Naive thymus-derived CD4-positive, alpha-beta T cell (primary cell): ENCODE measurements at places on chromosomes 11 and 22.

DNA sequence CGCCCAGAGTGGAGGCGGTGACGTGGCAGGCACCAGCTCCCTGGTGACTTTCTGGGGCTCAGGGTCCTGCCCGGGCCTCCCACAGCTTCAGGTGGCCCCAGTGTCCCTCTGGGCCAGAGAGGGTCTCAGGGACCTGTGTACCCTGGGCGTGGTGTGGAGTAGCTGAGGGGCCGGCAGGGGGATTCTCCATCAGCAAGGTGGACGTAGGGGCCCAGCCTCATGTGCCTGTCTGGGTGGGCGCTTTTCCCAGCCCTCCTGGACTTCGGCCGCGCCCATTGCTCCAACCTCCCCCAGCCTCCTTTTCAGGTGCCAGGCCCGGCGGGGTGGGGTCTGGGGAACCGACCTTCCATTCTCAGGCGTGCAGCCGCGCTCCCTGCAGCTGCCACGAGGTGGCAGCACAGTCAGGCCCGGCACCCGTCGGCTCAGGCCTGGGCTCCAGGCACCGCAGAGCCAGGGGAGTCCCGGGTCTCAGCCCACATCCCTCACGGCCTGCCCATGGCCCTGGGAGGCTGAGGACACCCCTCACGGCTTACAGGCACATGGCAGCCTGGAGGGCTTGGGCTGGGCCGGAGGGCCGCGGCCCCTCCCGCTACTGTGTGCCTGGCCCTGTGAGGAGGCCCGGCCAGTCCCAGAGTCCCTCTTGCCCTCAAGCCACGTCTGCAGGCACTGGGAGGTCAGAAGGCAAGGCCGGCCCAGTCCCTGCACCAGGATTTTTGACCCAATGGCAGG is 19.9 kb upstream of the MUC5B start:
- DNase-seq: peak; percentile 58

- no peak for DNase-seq
These were observed 128.9 kb downstream of the CCDC34 start for GRCh38 chr11:27234043-27234668.

DNA sequence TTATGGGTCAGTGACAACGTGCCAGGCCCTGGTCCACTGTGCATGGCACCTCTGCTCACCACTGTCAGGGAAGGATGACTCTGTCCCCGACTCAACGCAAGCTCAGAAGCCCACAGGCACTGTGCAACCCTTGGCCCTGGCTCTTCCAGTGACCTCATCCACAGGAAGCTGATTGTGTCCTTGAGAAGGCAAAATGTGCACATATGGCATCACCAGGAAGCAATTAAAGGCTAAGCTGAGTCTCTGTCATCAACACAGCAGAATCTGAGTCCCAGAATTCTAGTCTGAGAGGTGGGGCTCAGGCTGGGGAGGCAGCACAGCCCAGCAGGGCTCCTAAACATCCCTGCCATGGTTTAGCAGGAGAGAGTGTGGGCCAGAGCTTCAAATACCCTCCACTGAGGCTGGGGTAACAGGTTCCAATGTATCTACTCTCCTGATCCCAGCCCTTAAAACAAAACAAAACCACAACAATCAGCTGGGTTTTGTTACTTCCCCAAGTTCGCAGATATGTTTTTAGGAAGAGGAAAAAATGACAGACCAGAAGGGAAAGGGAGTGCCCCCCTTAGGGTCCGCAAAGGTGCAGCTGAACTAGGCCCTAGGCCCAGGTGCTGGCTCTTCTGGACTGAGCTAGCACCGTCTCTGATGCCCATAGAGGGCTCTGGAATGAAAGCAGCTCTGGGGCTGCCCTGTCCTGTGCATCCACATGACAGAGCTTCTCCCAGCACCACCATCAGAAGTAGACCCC is 33.5 kb upstream of the GNAZ start:
- no peak for DNase-seq

DNA sequence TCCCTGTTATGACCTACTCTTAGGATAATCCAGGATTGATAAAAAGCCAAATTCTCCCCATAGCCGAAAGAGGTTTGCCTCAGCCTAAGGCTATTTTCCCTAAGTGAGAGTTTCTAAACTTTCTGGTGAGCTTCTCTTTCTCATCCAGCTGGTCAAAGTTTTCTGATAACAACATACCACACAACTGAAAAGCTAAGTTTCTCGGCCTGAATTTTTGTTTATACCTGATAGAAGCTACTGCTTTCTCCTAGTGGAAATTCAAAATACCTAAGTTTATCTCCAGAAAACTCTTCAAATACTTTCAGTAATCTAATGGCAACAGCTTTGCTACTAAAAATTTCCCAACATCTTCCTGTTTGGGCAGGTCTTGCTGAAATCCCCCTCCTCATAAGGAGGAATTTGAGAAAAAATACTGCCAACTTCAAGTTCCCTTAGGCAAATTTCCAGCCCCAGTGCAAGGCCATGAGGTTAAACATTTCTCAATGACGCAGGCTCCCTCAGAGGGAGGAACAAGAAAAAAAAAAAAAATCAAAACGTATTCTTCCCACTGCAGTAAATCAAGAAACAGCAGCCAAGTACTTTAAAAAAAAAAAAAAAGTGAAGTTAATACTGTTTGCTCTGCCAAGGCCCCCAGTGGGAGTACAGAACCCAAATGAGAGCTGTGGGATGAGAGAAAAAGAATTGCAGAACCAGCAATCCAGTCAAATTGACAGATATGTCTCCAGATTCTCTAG is 127.0 kb downstream of the MRTFA start:
- no peak for DNase-seq

GRCh38 chr11:130144141-130144540 is 15.4 kb upstream of the ST14 start:
- no peak for DNase-seq

DNA sequence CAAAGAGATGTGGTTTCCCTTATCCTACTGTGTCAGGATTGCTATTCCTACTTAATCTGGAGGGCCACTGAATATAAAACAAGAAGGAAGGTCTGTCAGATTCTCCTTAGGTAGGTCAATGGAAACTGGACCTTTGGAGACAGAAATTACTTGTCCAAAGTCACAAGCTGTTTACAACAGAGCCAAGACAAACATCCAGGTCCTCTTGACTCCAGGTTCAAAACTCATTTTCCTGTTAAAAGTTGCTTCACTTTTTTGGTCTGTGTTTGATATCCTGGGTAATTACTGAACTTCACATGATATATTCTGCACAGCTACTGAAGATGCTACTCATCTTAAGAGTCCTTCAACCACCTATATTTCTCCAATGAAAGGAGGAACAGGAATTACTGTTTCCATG is 81.2 kb upstream of the ARHGAP32 start:
- DNase-seq: no peak

DNA sequence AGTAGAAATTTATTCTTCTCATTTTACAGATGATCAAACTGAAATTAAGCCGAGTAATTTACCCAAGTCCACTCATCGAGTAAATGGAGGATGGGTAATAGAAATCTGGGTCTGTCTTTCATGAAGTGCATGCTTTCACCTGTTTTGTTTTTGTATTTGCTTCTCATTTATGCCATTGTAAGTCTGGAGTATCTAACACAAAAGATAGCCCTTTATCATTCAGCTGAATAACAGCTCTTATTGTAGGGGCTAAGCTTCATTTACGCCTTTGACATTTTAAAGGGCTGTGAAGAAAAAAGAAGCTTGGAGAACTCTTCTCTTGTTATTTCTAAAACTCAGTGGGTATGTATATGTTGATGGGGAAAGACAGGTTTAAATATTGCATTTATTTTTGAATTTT is 1196.2 kb upstream of the TENM4 start:
- no peak for DNase-seq

DNA sequence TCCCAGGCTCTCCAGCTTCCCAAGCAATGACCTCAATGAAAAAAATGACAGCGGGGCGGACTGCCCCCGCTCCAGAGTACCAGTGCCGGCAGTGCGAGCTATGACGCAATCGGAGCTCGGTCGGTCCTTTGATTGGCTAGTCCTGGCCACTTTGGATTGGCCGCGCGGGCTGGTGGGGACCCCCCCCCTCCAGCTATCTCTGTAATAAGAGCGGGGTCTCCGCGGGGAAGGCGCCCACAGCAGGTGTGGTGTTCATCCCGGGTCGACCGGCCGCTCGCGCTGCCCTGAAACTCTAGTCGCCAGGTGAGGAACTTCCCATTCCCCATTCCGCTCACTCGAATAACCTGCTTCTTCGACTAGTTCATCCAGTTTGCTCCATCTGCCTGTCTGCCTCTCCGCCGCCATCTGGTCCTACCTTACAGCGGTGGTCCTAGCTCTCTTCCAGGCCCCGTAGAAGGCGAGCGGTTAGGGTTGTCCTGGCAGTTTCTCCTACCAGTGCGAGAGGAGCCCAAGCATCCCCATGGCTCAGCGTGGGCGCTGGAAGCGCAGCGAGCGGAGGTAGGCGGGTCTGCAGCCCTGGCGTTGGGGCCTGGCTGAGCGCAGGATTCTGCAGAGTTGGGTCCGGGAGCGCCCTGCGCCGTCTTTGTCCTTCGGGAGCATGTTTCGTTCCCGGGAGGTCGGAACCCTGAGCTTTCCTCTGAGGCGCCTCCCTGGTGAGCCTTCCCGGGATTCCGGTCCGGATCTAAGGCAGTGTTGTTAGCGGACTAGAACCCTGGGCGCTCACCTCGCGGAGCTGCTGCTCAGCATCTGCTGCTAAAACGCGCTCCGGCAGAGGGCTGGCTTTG is at the start of gene CALCB:
Gene CALCB, plus strand, starts transcription at position 233 of the 845 bp plus-strand sequence. CDS start 1,126 bp downstream, outside the sequence.
- DNase-seq: no peak

- no peak for DNase-seq
These were observed 23.3 kb upstream of the SERPIND1 start for GRCh38 chr22:20750461-20751184.

- DNase-seq: no peak
These were observed 90.6 kb downstream of the CELSR1 start for GRCh38 chr22:46446799-46447198.

GRCh38 chr11:69142895-69143294 is 12.8 kb upstream of the SMIM38 start:
- no peak for DNase-seq

GRCh38 chr11:126452241-126453101 is 97.0 kb downstream of the ST3GAL4 start:
- DNase-seq: no peak

GRCh38 chr11:5509803-5510202 is at the start of gene UBQLN3:
UBQLN3 (minus strand) TSS chr11:5509957; CDS start chr11:5509558, 399 bp downstream.
- no peak for DNase-seq

DNA sequence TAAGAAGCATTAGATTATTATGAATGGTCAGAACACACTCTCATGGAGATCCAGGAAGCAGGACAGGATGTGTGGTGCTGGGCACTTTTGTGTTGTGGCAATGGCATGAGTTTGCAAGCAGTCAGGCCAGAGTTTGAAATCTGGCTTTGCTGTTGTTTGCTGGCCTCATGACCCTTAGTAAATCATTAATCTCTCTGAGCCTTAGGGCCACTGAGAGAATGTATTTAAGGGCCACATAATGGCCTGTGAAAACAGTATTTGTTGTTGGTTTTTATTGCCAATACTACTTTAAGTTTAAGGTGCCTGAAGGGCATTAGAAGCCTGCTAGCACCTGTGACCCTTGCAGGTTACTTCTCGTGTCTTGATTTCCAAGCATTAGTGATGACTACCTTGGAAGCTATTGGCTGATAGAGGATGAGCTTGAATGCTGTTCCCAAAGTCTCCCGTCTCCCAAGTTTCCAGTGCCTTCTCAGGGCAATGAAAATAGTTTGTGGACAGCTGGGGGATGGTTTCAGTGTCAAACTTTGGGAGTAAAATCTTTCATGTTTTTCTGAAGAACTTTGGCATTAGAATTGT is 24.6 kb downstream of the STIM1 start:
- no peak for DNase-seq

- no peak for DNase-seq
These were observed 5.3 kb downstream of the CPT1B start for GRCh38 chr22:50572965-50573364.

GRCh38 chr11:26093206-26093605 is 238.7 kb upstream of the ANO3 start:
- no peak for DNase-seq

DNA sequence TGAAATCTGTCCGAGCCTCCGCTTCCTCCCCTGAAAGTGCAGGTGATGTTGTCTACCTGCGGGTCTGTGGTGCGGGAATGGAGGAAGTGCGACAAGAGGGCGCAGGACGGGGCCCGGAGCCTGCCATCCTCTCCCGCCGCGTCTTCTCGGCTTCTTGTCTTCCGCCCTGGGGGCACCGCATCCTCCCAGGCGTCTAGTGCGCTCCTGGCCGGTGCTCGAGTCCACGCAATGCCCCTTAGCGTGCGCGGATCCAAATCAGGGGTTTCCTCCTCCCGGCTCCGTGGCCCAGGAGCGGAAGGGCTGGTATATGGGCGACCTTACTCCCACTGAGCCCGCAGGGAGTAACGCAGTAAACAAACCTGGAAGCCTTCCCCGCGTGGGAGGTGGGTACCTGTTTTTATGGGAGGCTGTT is 405 bp downstream of the SFI1 start:
- DNase-seq: peak; percentile 58

- no peak for DNase-seq
These were observed 123.7 kb upstream of the NECTIN1 start for GRCh38 chr11:119852741-119853140.

GRCh38 chr22:44025171-44026065 is 1.3 kb downstream of the PARVB start:
- DNase-seq: no peak

DNA sequence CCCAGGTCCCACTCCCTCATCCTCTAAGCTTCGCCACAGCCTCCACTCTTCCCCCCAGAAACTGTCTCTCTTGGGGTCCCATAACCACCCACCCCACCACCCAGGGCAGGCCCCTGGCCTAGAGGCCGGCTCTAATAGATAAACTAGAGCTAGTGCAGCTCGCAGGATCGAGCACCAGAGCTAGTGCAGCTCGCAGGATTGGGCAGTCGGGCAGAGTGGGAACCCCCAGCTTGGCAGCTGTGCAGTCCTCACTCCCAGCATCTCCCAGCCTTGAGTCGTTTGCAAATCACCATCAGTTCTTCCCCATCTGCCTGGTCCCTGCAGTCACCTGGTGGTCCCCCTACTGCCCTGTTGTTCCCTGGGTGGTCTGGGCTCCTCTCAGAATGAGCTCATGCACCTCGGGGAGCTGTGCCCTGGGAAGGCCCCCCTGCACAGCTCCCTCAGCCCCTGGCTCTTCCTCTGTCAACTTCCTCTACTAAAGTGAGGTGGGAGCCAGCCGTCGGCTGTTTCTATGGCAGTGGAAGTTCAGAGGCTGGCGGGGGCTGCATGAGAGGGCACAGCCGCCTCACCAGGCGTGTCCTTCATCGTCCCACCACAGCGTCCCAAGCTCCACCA is 15.5 kb upstream of the SHANK2 start:
- DNase-seq: no peak

DNA sequence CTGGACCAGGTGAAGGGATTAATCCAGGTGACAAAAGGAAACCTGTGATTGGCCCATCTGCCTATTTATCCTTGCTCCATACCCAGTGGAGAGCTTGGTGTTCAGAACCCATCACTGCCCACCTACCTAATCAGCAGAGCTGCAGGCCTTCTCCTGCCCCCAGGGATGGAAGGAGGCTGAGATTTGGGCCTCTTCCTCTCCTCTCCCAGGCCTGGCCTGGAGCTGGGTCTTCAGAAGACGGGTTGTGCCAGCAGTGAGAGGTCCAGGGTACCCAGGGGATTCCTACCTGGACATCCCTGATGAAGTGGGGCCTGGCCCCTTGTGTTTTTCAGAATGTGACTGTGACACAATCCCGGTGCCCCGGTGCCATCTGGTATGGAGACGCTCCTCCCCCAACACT is 80.3 kb upstream of the MYOD1 start:
- DNase-seq: no peak

- no peak for DNase-seq
These were observed 754.4 kb upstream of the ARHGAP42 start for GRCh38 chr11:99932684-99933083.
